ENCODE measurements at places on chromosomes 7 and 10. TPM values are rescaled to one million over a fixed set of nuclear protein-coding genes. Genes with fewer than 3 reads are reported as not detected.

The GNG11 gene
- total RNA-seq: not detected

The PALD1 gene
- total RNA-seq: 0.24 TPM

The NME8 gene
- total RNA-seq: not detected

The NUTM2E gene
- 0.20 TPM for total RNA-seq

The IFIT1B gene
- total RNA-seq: not detected

The TAS2R3 gene
- 1.3 TPM for total RNA-seq

The C10orf67 gene
- 0.18 TPM for total RNA-seq

The PTCD1 gene
- 10.0 TPM for total RNA-seq

The NKX6-2 gene
- not detected for total RNA-seq

The HOXA1 gene
- 0.46 TPM for total RNA-seq

The KCP gene
- total RNA-seq: 0.08 TPM

The PNLIPRP3 gene
- total RNA-seq: not detected

The AIMP2 gene
- total RNA-seq: 23.8 TPM

The SEMA3E gene
- total RNA-seq: not detected

The UNCX gene
- total RNA-seq: not detected

The STN1 gene
- total RNA-seq: 48.4 TPM

The HOXA3 gene
- not detected for total RNA-seq

The DNAJC1 gene
- 28.1 TPM for total RNA-seq

The SH2D4B gene
- 0.10 TPM for total RNA-seq

The PGAM2 gene
- 0.25 TPM for total RNA-seq

The GNAT3 gene
- total RNA-seq: not detected

The PRF1 gene
- total RNA-seq: 63.5 TPM

The SPAM1 gene
- total RNA-seq: not detected

All from activated naive CD4-positive, alpha-beta T cell treated with anti-CD3 and anti-CD28 coated beads, Interleukin-2, amount 10 ng/mL, durations not matched to agents 5 hours and 36 hours (primary cell).